ENCODE measurements at places on chromosomes 3 and 15.

GRCh38 chr3:106397006-106397405, 528.2 kb upstream of the CBLB start:
- no peak for DNase-seq

- DNase-seq = no peak
These were observed 971.4 kb downstream of the MCTP2 start for GRCh38 chr15:95202569-95203349.

GRCh38 chr3:149493315-149494021, 19.0 kb downstream of the TM4SF4 start:
- no peak for DNase-seq

DNA sequence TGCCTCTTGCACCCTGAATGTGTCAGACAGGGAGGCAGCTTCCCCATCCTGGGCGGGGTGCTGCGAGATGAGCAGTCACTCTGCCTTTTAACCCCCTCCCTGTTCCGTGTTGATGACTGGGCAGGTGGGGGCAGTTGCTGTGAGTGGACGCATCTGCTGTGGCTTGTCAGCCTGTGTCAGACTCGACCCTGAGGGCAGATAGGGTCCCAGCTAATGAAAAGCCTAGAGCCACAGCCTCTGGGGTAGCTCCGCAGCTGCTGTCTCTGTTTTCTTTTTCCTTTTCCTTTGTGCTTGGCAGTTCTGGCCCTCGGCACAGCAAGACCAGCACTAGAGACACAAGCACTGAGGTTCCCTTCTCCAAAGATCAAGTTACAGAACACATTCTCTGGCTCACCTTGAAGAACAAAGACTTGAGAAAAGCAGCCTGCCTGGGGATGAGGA, 43.0 kb upstream of the GLCE start:
- peak; percentile 69 for DNase-seq

DNA sequence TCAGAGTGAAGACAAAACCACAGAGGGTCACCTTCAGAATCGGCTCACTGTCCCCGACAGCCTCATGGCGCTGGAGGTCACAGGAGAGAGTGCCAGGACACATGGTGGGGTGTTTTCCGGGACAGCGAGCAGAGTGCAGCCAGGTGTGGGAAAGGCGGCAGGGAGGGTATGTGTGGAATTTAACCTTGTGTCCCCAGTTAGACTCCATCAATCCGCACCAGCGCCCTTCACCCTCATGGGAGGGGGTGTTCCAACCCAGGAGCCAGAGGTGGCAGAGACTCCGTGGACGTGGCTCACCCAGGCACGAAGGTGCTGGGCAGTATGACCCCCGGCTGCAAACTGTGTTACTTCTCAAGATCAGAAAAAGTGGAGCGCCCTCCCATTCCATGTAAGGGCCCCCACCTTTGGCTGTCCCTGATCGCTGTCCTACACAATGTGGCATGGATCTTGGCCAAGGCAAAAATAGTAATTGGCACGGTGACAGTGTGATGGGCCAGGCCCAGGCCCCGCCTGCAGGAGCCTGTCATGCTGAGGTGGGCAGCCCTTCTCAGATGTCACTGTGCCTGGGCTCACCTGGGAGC, 190.3 kb downstream of the XXYLT1 start:
- DNase-seq = no peak

DNA sequence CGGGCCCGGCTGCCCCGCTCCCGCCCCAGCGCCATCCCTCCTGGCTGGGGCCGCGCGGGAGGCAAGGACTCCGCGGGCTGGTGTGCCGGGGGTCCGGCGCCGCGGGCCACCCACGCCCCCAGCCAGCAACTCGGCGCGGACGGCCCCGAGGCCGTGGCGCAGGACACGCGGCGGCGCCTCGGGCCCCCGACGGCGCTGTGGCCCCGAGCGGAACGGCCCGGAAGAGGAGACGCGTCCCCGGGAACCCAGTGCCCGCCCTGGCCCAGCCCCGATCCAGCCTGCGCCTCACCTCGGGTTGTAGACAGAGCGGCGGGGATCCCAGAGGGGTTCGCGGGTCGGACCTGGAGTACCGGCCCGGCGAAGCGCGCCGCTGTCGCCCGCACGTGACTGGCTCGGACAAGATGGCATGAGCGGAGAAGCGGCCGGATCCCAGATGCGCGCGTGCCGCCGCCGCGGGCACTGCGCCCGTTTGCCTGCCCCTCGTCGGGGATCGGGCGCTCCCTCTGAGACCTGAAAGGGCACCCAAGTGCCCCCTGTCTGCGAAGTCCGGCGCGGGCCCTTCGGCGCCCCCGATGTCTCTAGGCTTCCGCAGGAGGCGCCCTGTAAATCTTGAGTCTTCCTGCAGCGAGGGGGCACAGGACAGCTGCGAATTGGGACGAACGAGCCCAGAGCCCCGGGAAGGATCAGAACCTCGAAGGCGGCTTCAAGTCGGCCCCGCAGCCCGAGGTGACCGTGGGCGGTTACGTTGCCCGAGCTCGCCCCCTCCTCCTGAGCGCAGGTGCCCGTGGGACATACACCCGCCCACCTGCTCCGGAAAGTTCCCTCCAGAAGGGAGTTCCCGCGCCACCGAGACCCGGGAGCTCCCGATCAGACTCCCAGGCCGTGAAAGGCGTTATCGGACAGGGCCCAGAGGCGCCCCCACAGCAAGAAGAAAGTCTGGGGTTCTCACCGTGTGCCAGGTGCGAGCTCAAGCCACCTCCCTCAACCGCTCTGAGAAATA, 598 bp upstream of the SFMBT1 start:
- peak; percentile 85 for DNase-seq

- peak; percentile 72 for DNase-seq
These were observed 78.3 kb upstream of the C15orf39 start for GRCh38 chr15:75123395-75123794.

- peak; percentile 12 for DNase-seq
These were observed 51.4 kb downstream of the SLC6A11 start for GRCh38 chr3:10867384-10867783.

- no peak for DNase-seq
These were observed 333.0 kb upstream of the SEMA6D start for GRCh38 chr15:47384341-47384740.

DNA sequence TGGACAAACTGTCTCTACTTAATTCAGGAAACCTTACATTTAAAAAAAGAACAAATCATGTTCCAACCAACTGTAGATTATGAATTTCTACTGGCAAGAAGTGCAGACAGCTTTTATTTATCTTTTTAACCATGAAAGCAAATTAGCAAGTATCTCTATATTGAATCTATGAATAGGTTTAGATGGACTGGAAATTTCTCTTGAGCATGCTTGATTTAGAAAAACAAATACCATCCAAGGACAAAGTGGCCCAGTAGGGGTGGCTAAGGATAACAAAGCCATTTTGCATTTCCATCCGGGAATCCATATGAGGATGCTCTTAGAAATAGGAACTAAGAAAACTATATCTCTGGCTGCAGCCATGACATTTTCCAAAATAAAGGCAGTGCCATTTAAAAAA, 150.6 kb downstream of the KCNMB2 start:
- no peak for DNase-seq

- DNase-seq = no peak
These were observed 17.4 kb downstream of the CCDC12 start for GRCh38 chr3:46959161-46959511.

GRCh38 chr15:78083687-78084448, 6.4 kb upstream of the TBC1D2B start:
- no peak for DNase-seq

GRCh38 chr15:76163457-76164295, 103.9 kb downstream of the TMEM266 start:
- DNase-seq = no peak

DNA sequence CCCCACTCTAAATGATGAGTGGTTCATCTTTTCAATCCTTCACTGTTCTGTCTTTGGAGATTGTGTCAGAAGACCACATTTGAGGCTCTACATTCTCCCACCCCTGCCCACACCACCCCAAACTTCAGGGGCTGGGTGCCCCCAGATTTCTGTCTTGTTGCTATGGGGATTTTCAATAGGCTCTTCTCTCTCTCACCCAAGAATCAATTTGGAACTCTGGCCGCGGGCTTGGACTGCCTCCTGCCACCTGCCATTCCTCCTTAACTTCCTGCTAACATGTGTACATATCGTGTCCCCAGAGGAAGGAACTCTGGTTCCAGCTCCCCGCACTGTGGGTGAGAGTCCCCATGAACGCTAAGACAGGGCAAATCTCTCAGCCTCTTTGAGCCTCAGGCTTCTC, 67.4 kb upstream of the LARS2 start:
- DNase-seq = no peak

- no peak for DNase-seq
These were observed 6.5 kb upstream of the PLSCR1 start for GRCh38 chr3:146550743-146551510.

Measured in erythroblast (primary cell).